ENCODE measurements at places on chromosomes 1 and 21. TPM values are rescaled to one million over a fixed set of nuclear protein-coding genes. Genes with fewer than 3 reads are reported as not detected.

The IL22RA1 gene
- polyA plus RNA-seq, result not detected

The AGRN gene
- 0.43 TPM for polyA plus RNA-seq

The TLR5 gene
- polyA plus RNA-seq, result 58.0 TPM

The NFYC gene
- polyA plus RNA-seq, result 61.2 TPM

The MMP23B gene
- polyA plus RNA-seq, result 0.24 TPM

The DMRTA2 gene
- polyA plus RNA-seq, result not detected

The DEPDC1 gene
- not detected for polyA plus RNA-seq

The VWA1 gene
- not detected for polyA plus RNA-seq

The SERTAD4 gene
- polyA plus RNA-seq, result not detected

All from CD14-positive monocyte (primary cell).